Karpas-422 (cell line): ENCODE measurements at places on chromosomes 5 and 9.

DNA sequence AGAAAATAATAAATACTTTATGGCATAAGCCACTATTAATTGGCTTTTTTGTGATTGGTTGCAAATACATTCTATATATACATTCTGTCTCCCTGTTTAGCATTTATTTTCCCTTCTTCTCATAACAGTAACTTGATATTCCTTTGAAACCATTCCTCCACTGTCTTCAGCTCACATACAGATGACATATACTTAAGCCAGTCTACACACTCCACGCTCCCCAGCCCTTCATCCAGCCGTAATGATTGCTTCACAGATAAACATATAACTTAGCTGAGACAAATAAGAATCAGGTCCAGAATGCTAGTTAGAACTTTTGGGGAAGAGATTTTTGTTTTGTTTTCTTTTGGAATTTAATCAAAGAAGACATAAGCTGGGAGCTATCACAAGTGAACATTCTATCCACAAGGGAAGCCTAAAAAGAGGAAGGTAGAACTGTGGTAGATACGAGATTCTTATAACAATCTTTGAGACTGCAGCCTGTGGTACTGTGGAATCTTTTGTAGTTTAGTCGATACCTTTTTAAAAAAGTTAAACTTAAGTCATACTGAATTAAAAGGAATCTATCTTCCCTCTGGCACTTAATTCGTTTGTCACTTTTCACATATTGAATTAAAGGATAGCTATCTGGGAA is 365.1 kb upstream of the PRR16 start:
- DNase-seq, result no peak

GRCh38 chr5:44885903-44886302 is 77.2 kb downstream of the MRPS30 start:
- no peak for DNase-seq

GRCh38 chr9:8842402-8843193 is 1043.0 kb upstream of the DMAC1 start:
- DNase-seq, result no peak

DNA sequence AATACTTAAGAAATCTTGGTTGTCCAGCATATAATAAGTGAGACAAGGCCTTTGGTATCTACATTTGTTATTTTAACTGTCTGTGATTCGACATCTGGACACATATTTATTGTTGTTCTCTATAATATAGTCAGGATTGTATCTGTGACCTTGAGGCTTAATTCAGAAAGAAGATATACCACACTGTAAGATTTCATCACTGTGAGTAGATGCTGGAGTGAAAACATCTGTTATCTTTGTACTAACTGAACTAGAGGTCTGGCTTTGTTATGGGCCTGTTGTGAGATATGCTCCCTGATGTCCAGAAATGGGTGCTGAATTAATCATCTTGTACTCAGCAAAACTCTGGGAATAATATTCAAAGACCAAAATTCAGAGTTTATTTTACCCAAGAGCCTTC is 148.5 kb downstream of the ISOC1 start:
- DNase-seq, result no peak

- no peak for DNase-seq
These were observed 97.6 kb downstream of the CDH10 start for GRCh38 chr5:24547132-24547531.

DNA sequence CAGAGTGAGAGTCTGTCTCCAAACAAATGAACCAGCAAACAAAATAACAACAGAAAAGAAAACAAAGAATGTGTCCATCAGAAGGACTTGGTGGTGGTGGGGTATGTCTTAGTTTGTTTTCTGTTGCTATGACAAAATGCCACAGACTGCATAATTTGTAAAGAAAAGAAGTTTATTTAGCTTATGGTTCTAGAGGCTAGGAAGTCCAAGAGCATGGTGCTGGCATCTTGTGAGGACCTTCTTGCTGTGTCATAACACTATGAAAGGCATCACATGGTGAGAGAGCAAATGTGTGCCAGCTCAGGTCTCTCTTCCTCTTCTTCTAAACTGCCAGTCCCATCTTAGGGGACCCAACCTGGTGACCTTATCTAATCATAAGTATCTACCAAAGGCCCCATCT is 10.5 kb downstream of the NPR3 start:
- no peak for DNase-seq

DNA sequence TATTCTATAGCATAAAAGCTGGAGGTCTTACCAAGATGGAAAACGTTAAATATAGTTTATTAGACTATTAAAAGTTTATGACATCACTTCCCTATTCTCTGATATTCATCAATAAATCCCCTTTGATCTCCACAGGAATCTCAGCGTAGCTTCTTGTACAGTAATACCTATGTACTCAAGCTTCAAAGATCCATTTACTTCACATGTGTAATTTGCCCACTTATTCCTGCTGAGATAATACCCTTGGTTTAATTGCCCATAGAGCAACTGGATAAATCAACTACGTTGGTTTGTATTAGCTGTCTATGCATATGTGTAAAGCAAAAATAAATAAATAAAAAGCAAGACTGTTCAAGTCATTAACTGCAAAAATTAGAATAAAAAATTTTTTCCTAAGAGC is 219.7 kb downstream of the EFNA5 start:
- DNase-seq, result no peak

GRCh38 chr9:98094316-98094715 is 24.7 kb downstream of the TRIM14 start:
- no peak for DNase-seq

DNA sequence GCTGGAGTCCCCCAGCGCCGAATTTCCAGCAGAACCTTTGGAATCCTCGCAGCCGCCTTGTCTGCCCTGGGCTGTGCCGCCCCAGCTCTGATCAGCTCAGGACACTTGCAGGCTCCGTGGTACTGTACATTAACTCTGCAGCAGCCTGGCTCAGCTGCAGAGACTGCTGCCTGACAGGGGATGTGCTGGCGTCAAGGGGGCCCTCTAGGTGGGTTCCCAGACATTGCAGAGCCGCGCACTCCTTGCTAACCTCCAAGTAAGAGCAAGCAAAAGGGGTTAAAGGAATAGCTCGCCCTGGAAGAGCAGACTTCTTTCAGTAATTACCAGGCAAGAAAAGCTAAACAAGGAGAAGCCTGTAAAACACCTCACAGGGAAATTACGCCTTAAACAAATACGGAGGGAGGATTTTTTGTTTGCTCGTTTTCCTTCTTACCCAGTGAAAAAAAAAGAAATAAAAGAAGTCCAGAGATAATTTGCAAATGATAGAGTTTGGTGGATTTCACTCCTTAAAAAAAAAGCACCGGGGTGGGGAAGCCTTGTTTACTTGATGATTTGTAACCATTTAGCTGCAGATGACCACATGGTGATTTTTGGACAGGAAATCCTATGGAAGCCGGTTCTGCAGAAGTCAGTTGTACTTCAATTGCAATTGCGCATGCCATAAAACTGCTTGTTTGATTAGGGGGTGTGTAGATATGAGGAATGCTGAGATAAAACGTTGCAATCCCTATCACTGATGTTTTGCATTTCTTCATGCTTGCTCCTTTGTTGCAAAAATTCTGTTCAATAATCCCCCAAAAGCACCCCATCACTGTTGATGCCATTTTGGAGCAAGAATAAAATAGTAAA is 305.8 kb downstream of the PDE4D start:
- DNase-seq, result no peak

DNA sequence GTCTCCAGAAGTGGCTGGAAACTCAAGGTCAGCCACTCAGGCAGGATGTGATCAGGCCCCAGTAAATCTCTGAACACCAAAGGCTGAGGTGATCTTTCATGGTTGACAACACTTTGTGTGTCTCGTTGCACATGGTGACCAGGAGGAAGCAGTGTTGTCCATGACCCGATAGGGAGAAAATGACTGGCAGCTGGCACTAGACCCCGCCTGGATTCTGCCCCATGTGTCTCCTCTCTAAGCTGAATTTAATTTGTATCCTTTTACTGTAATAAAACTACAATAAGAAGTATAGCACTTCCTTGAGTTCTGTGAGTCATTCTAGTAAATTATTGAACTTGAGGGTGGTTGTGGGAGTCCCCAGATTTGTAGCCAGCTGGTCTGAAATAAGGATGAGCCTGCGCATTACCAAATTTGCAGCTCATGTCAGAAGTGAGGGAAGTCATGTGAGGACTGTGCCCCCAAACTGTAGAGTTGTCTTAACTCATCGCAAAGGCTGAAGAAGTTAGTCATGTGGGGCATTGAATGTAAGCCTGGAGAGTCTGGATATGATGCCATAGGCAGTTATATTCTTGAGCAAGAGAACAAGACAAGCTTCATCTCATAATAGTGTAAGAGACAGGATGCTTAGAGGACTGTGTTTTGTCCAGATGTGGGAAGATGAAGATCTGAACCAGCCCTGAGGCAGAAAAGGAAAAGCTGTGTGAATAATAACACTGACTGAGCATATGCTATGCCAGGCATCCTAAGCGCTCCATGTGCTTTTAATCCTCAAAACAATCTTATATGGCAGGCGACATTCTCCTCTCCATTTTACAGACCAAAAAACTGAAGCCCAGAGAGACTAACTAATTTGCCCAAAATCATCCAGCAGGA is 55.9 kb downstream of the TMEM215 start:
- DNase-seq, result peak; percentile 42

GRCh38 chr9:81669041-81669651 is 20.2 kb downstream of the TLE1 start:
- no peak for DNase-seq

DNA sequence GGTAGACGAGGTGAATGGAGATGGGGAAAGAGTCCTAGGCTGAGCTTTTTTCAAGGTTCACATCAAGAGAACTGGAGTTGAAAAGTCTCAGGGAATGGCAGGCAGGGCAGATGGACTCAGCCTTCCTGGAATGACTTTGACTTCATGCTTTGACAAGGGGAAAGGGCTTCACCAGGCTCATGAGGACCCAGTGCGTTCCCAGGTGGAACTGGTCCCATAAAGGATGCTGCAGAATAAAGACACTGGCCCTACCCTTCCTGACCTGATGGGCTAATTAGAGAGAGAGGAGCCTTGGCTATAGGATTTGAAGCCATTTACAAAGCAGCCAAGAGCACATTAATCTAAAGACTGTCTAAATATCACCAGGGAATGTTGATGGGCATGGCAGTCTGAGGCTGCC is 63.8 kb downstream of the IL31RA start:
- DNase-seq, result no peak

GRCh38 chr5:102153003-102153759 is 142.9 kb downstream of the SLCO4C1 start:
- DNase-seq, result peak; percentile 68
